NCI-H1417 treated with DMSO at 0.1 percent for 48 hours (cell line): ENCODE measurements at places on chromosomes 5 and 9.

- no peak for DNase-seq
These were observed 315.3 kb downstream of the DNAH5 start for GRCh38 chr5:13629218-13629617.

- DNase-seq, result no peak
These were observed 9.3 kb upstream of the MEGF9 start for GRCh38 chr9:120723565-120723964.

DNA sequence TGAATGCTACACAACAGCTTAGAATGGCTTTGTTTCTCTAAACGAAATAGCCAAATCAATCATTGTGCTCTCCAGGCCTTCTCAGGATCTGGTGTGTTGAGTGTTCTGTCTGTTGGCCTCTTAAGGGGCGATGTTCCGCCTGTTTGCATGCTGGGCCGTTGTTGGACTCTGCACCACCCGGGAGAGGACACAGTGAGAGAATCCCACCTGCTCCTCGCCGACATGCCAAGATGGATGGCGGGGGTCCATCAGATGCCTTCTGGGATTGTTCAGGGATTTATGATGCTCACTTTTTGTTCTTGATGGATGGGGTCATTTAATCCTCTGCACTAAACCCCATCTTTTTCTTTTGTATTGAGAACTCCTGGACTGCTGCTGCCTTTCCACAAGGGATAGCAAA, 159.9 kb downstream of the NTRK2 start:
- no peak for DNase-seq

DNA sequence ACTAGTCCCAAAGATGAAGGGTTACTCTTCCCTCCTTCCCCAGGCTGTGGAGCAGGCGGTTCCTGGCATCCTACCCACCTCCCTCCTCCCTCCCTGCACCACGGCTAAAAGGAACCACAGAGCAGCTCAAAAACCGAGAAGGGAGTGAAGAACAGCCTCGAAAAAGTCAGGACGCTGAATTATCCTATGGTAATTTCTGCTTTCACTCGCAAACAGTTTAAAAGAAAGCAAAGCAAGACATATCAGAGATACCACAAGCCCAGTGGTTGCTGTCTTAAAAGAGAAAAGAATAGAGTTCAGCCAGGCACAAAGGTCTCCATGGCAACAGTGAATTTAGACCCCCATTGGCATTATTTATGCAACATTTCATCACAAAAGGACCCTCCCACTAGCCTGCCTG, 315.4 kb downstream of the CTNND2 start:
- no peak for DNase-seq

DNA sequence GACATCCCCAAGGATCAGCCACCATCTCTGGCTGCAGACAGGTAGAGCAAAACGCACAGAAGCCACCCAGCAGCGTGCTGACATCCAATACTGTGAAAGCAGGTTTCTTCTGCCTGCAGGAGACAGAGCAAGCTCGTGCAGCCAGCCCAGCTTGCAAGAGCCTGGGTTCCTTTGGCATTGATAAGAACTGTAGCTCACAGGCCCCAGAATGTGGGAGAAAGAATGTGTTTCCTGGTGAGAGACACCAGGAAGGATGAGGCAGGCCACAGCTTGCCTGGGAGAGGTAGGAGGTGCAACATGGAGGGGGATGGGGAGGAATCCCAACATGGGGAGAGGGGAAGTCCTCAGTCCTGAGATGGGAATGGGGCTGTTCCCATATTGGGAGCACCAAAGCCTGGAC, 34.0 kb upstream of the ARAP3 start:
- no peak for DNase-seq

DNA sequence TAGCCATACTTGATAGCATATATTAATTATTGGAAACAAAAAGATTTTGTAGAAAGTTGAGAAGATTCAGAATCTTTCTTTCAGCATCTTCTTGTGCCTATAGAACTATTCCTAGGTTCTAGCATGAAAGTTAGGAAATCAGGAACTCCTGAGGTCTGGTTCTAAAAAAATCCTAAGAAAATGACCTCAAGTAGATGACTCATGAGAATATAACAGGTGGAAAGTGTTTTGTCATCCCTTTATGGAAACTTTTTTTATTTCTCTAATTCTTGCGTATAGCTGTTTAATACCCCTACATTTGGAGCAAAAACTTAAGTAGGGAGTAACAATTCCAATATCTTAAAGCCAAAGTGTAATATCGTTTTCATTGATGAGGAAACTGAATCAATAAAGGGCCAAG, 574.1 kb downstream of the NR2F1-AS1 start:
- DNase-seq, result no peak

DNA sequence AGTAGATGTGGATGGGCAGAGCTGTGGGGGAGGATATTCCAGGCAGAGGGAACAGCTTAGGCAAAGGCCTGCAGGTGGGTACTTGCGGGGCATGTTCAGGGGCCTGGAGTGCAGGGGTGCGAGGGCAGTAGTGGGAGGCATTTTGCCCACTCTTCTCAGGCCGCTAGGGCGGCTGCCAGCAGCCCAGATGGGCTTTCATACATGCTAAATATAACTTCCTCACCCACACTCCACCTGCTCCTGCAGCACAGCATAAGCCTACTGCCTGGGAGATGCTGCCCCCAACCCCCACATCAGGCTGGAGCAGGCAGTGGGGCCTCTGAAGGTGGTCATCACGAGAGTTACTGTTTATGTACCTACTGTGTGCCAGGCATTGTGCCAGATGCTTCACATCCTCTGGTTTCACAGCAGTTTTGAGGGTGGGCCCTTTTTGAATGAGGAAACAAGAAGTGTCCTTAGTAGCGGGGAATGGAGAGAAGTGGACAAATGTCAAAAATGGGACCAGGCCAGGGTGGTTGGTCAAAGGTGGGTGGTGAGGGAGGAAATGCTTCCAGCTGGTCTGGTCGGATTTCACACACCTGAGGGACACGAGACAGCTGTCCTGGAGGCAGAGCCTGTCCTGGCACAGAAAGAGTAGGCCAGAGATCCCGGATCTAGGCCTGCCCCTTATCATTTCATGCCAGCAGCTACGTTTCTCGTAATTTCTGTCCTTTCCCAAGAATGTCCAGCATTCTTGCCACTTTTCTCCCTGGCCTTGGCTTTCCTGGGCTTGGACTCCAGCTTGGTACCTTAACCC, 12.1 kb downstream of the RGS14 start:
- DNase-seq, result no peak

DNA sequence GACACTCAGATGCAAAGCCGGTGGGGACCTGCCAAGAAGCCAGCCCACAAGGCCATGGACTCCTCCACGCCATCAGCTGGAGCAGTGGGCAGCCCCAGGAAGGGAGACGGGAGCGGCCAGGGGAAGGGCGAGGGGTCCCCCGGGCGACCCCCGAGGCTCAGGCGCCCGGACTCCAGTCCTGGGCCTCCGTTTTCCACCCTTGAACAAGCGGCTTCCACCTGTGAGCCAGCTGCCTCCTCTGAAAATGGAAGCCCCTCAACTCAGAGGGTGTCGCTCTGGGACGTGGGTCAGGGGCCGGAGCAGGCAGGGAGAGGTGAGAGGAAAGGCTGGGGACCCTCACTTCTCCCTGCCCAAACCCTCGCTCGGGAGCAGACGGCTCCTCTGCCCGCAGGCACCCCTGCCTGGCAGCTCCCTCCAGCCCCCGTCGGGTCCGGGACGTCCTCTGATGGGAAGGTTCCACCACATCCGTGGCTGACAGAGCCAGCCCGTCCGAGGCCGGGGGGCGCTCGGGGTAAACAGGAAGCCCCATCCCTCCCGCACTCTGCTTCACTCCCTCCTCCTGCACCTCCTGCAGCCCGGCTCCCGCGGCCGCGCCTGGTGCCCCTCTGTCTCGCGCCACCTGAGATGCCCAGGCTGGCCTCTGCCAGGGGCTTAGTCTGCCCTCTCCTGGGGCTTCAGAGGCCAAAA, 3.7 kb upstream of the EGFL7 start:
- DNase-seq, result no peak

DNA sequence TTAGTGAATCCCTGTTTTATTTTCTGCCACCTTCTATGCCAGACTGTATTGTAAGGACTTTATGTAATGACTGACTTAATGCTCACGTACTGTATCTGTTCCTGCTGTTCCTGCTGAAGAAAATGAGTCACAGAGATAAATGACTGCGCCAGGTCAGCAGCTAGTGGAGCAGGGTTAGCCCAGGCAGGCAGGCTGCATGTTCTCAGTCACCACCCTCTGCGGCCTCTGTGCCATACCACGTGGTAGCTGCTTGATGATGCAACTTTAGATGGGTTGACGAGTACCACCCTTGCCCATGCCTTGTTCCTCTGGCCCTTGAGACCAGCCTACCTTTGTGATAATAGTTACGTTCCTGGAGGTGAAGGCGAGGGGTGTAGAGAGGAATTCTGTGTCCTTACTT, 161.9 kb downstream of the TRIO start:
- no peak for DNase-seq

GRCh38 chr5:143063175-143063970, 293.2 kb downstream of the ARHGAP26 start:
- no peak for DNase-seq

DNA sequence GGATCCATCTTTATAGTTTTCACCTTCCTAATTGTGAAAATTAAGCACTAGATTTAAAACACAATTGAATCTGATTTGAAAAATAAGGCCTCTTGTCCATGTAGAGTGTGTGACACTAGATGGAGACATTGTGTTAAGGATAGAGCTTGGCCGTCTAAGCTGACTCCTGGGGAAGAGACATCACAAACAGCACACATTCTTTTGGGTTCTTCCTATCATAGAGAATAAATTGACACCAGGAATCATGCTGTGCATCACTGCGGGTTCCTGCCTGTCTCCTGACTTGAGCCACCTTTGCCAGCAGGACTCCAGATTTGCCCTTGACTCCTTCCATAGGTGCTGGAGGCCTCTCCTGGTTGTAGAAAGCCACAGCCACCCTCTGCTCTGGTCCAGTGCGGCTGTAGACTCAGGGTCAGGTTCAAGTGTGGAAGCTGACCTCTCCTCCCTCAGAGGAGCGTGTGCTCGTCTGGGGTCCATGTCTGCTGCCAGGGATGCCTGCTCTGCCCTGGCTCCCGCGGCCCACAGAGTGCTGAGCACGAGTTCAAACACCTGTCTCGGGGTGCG, 11.2 kb downstream of the ROPN1L start:
- DNase-seq, result peak; percentile 45

DNA sequence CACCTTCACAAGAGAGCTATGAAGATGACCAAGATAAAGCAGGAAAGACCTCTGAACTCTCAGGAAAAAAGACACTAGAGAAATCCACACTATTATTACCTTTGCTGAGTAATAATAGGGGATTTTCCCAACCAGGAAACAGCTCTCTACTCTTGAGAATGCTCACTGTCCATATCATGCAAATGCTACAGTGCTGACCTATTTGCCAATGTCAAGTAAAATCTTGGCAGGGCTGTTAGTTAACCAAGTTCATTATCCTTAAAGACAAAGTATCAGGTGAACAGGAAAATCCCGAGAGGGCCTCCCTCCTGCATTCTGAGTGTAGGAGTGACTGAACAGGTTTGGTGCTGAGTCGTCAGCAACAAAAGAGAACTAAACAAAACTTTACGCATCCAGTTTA, 306.6 kb downstream of the ACTL7B start:
- no peak for DNase-seq

- DNase-seq, result no peak
These were observed 2.8 kb downstream of the CMBL start for GRCh38 chr5:10304932-10305331.

GRCh38 chr5:14267991-14268708, 125.0 kb downstream of the TRIO start:
- DNase-seq, result no peak

DNA sequence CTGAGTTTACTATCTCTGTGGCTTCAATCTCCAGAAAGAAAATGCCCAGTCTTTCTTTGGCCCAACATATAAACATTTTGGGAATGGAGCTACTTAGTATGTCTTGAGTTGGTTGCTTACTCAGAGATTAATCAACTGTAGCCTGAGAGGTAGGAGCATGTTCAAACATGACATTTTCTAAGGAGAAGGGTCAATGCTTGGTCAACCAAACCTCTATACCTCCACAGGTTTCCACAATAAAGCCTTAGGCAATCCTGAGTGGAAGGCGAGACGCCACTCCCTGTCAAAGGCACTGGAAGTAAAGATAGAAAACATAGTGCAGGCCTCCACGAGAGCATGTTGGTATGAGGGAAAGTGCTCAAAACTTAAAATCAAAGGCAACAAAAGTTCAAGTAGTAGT, 411.4 kb downstream of the KCTD16 start:
- no peak for DNase-seq

DNA sequence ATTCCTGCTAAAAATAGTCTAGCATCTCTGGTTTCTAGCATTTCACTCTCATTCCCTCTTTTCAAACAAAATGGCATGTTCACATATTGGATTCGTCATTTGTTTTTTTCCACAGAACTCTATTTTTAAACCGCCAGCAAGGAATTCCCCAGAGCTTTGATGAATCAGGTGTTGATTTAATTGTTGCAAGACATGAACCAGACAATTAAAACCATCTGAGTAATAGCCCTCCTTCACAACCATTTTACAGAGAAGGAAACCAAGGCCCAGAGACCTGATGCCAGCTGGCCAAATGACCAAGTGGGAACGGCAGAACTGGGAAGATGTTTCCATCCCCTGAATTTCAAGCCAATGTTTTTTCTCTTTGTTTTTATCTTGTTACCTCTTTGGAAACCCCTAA, 167.0 kb downstream of the CAAP1 start:
- DNase-seq, result no peak
